NCI-H2171 treated with DMSO at 0.1 percent for 48 hours (cell line): ENCODE measurements at places on chromosomes 7 and 10.

GRCh38 chr10:52376694-52377354 lies 62.7 kb downstream of the DKK1 start:
- no peak for DNase-seq

- no peak for DNase-seq
Measured at GRCh38 chr10:119216127-119216526, 8.8 kb downstream of the GRK5 start.

DNA sequence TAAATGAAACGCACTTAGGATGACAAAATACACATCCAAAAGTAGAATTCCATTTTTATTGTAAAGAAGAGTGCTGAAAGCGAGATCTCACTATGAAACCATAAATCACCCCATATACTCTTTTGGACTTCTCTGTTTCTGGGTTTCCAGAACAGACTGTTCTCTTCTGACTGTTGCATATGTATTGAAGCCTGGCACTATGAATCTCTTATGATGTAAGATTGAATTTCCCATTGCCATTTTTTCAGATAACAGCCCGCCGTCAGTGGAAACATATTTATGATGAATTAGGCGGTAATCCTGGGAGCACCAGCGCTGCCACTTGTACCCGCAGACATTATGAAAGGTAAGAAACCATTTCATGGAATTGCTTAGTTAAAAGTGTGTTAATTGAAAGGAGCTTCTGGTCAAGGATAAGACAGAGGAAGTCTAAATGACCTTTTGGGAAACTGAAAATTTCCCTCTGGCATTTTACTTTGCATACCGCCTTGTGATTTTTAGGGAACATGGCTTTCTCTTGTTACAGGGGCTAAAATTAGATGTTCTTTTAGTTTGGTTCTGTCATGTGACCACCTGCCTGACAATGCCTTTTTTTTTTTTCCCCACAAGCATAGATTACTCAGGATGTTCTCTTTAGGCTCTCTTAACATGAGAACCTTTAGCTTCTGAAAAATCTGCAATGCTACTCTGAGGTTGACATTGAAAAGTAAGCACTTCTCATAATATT lies 168.1 kb downstream of the ARID5B start:
- DNase-seq = no peak

- DNase-seq = no peak
Measured at GRCh38 chr7:10767771-10768170, 205.9 kb upstream of the PHF14 start.

GRCh38 chr7:30795161-30795948 lies 24.1 kb downstream of the MINDY4 start:
- no peak for DNase-seq

DNA sequence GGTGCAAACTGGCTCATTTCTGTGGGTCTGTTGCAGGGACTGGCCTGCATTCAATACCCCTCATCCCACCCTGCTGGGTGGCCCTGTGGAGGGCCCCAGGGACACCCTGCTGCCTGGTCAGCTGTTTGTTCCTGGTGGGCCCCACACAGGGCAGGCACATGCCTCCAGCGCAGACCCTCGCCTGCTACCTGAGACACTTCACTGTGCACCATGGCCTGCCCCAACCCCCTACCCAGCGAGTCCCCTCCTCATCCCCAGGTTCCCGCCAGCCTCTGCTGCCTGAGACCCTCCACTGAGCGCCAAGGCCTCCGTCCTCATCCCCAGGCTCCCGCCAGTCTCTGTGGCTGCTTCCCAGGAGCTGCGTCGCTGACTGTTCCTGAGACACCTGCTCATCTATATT lies 16.8 kb downstream of the GPR146 start:
- DNase-seq = no peak

- no peak for DNase-seq
Measured at GRCh38 chr7:120785095-120785494, 72.8 kb downstream of the TSPAN12 start.

DNA sequence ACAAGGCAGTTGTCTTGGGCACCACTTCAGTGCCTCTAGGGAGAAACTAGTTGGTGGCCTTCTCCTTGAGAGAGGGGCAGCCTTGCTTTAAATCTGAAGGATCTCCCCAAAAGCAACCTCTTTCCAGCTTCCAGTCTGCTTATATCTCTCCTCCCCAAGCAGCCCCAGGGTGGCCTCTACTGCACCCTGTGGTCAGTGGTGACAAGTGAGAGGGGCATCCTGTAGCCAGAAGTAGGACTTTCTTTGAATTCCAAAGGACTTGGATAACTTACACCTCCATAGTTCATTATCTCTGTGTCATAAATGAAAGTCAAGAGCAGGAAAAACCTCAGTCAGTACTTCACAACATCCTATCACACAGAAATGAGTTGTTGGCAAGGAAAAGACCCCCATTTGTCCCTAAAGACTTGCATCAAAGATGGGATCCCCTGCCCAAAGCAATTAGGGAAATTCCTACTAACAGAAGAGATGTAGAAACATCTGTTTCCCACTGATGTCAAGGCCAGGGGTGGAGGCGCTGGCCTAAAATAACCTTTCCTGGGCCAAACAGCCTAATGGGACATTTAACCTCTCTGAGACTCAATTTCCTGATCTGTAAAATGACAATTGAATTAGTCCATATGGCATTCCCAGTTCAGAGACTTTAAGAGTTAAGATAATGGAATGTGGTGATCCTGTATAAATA lies 44.0 kb upstream of the ANKRD1 start:
- DNase-seq = no peak

DNA sequence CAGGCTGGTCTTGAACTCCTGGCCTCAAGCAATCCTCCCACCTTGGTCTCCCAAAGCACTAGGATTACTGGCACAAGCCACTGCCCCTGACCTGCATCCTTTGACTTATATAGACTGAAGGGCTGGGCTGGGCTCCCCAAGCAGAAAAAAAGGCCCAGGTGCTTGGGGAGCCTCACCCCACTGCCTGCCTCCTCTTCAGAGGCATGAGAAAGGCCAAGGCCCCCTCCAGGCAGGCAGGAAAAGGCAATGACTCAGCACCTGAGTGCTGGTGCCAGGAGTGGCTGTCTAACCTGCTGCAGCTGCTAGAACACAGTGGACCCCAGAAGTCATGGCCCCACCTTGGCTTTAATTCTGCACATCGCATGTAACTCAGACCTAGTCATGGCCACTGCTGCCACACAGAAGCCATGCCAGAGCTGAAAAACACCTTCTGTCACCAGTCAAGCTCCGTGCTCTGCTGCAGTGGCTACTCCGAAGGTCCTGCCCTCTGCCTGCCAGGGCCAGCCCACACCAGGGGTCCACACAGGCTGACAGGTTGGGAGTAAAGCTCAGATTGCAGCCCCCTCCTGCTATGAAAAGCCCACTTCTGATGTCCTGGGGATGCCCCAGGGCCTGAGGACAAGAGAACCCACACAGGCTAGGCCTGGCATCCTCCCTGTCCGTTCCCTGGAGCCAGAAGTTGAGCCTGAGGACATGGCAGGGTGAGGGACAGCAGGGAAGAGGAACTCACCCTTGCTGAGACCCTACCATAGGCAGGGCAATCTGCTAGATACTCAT lies 48.5 kb downstream of the GRID1 start:
- no peak for DNase-seq

DNA sequence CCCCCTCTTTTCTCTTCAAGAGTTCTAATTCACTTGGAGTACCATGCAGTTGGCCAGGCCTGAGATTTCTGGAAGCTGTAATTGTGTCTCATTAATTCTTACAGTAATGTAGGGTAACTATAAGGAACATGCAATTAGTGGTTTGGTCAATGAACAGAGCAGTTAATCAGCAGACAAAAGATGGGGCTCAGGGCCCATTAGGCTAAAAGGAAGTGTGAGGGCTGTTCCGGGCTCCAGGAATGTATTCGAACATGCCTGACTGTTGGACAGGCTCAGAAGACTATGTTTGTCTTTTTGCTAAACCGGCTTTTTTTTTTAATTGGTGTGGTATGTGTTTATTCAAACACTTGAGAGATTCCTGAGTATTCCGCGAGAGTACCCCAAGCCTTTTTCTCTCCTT lies 42.5 kb upstream of the FZD8 start:
- no peak for DNase-seq

DNA sequence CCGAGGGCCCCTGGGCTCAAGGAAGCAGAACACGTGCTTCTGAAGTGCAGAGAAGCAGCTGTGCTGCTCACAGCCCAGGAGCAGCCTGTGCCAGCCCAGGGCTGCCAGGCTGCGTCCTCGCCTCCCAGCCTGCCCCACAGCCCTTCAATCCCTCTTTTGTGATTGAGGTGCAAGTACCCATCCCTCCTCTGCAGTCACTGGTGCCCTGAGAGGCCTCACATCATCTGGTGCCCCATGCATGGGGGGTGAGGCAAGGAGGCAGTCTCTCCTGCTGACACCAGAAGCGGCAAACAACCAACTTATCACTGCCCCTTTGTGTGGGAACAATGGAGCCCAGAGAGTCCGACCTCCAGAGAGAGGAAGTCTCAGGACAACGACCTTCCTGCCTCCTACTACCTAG lies 49.8 kb upstream of the FGFR2 start:
- no peak for DNase-seq

GRCh38 chr7:87598234-87599009 lies 2.3 kb downstream of the ABCB1 start:
- no peak for DNase-seq

DNA sequence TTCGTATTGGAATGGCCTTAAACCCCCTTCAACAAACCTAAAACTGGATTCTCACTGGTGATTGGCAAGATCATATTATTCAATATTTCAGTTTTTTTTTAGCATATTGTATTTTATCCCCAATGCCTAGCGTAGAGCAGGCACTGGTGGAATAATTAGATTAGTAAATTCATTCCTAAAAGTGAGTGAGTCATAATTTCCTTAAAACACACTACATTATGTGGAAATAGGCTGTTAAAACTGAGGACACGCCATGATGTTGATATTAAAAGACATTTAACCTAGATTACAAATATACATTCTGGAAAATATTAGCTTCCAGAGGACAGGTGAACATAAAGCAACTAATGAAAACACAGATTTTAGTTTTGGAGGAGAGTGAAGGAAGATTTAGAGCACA lies 463.9 kb downstream of the PARD3 start:
- no peak for DNase-seq

- DNase-seq = no peak
Measured at GRCh38 chr7:88689821-88690220, 69.7 kb upstream of the ZNF804B start.

GRCh38 chr7:100892364-100893317 lies 3.0 kb downstream of the ACHE start:
- DNase-seq = no peak

- DNase-seq = no peak
Measured at GRCh38 chr10:95247200-95247880, 43.5 kb downstream of the PDLIM1 start.

GRCh38 chr7:138813945-138814344 lies 15.9 kb upstream of the ATP6V0A4 start:
- DNase-seq = no peak

DNA sequence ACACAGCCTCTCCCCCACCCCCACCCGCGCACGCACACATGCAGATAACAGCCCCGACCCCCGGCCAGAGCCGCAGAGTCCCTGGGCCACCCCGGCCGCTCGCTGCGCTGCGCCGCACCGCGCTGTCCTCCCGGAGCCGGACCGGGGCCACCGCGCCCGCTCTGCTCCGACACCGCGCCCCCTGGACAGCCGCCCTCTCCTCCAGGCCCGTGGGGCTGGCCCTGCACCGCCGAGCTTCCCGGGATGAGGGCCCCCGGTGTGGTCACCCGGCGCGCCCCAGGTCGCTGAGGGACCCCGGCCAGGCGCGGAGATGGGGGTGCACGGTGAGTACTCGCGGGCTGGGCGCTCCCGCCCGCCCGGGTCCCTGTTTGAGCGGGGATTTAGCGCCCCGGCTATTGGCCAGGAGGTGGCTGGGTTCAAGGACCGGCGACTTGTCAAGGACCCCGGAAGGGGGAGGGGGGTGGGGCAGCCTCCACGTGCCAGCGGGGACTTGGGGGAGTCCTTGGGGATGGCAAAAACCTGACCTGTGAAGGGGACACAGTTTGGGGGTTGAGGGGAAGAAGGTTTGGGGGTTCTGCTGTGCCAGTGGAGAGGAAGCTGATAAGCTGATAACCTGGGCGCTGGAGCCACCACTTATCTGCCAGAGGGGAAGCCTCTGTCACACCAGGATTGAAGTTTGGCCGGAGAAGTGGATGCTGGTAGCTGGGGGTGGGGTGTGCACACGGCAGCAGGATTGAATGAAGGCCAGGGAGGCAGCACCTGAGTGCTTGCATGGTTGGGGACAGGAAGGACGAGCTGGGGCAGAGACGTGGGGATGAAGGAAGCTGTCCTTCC lies 620 bp downstream of the EPO start:
- no peak for DNase-seq

GRCh38 chr10:84654671-84655070 lies 326.3 kb downstream of the CCSER2 start:
- DNase-seq = peak; percentile 38

DNA sequence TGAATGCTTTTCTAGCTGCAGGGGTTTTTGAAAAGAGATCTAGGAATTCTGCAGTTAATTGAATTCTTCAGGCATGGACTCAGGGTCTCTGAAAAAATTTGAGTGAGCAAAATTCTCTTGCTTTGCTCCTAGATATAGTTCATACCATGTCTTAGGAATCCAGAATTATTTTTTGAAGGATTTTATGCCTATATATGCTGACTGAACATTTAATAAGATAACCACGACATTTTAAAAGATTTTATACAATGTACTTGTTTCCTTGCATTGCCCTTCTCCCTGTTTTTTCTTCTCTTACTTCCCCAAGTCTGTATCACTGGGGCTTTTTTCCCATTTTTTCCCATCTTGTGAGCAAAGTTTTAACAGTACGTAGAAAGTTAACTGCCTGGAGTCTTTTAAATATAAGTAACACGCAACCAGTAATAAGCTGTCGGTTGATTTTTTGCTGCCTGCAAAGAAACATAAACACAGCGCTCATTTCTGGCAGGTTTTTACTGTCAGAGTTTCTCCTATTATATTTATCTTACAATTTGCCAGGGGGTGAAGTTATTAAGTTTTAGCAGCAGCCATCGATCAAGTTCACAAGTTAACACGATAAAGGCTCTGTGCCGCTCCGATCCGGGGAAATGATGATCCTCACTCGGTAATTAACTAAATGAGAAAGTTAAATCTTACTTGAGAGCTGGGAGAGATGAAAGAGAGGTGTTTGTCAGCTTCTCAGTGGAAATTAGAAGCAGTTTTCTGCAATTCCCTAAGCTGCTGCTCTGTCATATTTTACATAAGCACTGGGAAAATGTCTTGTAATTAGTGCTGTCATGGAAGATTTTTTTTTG lies 81.0 kb downstream of the POLL start:
- DNase-seq = no peak

GRCh38 chr7:24786941-24787340 lies 29.7 kb upstream of the GSDME start:
- no peak for DNase-seq

GRCh38 chr7:123958186-123958703 lies 33.2 kb downstream of the SPAM1 start:
- DNase-seq = no peak
